D721Med (cell line): ENCODE measurements at places on chromosomes 3 and 15.
A peak's percentile ranks its signal among the peaks of the same experiment; 100 is the strongest.

DNA sequence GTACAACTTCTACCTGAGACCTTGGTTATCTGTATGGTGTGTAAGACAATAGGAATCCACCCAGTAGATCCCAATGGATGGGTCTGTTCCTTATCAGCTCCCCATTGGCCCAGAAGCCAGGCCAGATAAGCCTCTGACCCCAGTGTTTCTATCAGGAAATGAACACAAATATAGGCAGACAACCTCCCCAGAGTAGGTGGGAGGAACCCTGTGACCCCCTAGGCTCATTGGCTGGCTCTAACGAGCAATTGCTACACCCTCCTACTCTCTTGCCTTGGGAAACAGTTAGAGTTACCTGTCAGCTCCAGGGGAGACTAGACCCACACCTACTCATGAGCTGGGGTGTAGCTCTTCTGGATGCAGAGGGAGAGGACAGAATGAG, 299.9 kb downstream of the UACA start:
- DNase-seq = no peak

GRCh38 chr3:9135930-9136525, 113.4 kb downstream of the SRGAP3 start:
- DNase-seq = no peak

- DNase-seq = no peak
These were observed 691.1 kb downstream of the SI start for GRCh38 chr3:164387236-164387635.

- DNase-seq = no peak
These were observed 11.4 kb upstream of the PRR20G start for GRCh38 chr3:127299276-127299675.

DNA sequence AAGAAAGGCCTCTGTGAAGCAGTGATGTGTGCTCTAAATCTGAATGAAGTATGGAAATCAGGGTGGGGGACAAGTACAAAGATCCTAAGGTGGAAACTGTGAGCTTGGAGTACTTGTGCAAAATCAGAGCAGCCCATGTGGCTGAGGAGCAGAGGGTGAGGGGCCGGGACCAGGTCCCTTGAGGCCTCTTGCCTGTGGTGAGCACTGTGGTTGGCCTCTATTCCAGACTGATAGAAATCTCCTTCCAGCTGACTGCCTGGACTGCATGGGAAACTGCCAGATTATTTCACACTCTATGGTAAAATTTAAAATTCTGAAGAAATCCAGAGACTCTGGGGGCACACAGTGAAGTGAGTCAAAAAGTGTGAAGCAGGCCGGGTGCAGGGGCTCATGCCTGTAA, 81.4 kb downstream of the TM4SF4 start:
- DNase-seq = no peak

GRCh38 chr3:5017925-5018531, 38.8 kb downstream of the BHLHE40 start:
- DNase-seq = no peak

- DNase-seq = no peak
These were observed 340.8 kb downstream of the LRRC3B start for GRCh38 chr3:26963361-26963743.

DNA sequence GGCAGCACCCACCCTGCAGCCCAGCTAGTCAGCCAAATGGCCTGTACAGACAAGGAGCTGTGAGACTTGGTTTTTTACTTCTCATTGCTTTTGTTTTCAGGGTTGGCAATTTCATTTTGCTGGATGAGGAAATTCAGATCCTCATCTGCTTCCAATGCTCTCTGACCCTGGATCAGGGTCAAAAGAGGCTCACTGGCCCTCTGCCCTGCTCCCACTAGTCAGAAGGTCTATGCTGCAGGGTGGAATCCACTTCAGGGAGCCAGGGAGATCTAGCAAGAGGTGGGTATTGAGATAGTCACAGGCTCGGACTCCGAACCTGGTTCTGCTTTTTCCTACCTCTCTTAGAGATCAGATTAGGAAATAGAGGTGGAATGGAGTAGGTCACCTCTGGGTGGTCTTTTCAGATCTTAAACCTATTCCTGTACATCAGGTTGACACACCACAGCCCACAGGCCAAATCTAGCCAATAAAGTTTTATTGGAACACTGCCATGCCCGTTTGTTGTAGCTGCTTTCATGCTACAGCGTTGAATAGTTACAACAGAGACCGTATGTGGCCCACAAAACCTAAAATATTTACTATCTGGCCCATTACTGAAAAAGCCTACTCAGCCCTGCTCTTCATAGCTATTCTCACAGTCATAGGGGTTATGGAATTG, 26.4 kb upstream of the GLCE start:
- no peak for DNase-seq

- DNase-seq = no peak
These were observed 115.9 kb upstream of the LPP start for GRCh38 chr3:188037965-188038581.

DNA sequence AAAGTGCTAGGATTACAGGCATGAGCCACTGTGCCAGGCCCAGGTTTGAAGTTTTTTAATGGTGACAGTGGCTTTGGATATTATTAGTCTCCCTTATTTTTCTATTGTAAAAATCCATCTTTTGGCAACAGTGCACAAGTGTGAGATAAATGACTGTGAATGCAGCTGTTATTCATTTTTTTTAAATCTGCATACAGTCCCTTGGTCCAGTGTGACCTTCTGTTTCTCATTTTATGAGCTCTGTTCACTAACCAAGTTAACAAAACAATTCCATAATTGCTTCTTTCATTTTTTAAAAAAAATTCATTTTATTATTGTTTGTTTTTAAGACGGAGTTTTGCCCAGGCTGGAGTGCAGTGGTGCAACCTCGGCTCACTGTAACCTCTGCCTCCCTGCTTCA, 381.8 kb downstream of the NAALADL2 start:
- no peak for DNase-seq

DNA sequence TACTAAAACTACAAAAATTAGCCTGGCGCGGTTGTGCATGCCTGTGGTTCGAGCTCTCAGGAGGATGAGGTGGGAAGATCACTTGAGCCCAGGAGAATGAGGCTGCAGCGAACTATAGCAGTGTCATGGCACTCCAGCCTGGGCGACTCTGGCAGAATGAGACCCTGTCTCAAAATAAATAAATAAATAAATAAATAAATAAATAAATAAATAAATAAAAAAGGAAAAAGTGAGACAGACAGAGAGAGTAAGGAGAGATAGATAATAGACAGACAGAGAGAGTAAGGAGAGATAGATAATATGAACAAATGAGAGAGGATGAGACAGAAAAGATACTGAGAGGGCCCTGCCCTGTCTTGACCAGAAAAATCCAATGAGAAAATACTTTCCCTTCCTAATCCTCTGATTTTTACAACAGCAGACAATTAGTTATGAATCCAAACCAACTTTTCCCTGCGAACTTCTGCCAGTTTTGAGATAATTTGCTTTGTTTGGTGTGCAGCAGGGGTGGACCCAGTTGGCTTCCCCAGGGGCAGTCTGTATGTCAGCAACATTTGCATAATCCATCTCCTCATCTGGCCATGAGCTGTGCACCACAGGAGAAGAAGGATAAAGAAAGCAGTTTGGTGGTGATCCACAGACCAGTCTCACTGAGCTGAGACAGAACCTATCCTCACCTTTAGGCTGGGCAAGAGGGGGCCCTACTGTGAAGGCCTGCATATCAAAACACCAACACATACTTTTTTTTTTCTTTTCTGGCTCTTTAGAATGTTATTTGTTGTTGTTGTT, 288.5 kb upstream of the WNT5A start:
- DNase-seq = no peak

- no peak for DNase-seq
These were observed 629.0 kb upstream of the TGFBR2 start for GRCh38 chr3:29977360-29977759.

GRCh38 chr3:144458283-144458682, 486.7 kb downstream of the DIPK2A start:
- no peak for DNase-seq

DNA sequence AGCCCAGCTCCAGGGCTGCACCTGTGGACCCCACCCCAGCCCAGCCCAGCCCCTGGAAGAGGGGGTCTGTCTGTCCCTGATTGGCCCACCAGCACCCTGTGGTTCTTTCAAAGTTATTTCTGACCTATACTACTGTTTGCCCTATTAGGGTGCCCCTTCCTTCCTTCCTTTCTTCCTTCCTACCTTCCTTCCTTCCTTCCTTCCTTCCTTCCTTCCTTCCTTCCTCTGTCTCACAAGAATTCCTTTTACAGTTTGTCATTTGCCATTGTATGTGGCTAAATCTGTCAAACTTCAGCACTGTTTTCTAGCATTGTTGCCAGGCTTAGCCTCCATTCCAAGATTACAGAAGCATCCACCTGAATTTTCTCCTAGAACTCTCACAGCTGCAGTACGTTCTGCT, 66.9 kb downstream of the KLF15 start:
- DNase-seq = no peak

GRCh38 chr3:40103829-40104228, 205.7 kb upstream of the EIF1B start:
- DNase-seq = no peak

- no peak for DNase-seq
These were observed 4.3 kb downstream of the SNTN start for GRCh38 chr3:63656786-63657185.

DNA sequence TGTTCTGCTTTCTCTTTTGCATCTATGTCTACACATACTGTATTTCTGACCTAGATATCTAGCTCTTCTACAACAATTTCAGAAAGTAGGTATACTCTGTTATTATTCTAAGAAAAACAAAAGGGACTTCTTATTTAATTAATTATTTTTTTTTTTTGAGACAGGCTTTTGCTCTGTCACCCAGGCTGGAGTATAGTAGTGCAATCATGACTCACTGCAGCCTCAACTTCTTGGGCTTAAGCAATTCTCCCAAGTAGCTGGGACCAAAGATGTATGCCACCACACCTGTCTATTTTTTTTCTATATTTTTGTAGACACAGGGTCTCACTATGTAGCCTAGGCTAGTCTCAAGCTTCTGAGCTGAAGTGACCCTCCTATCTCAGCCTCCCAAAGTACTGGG, 130.6 kb downstream of the MBNL1 start:
- DNase-seq = no peak

DNA sequence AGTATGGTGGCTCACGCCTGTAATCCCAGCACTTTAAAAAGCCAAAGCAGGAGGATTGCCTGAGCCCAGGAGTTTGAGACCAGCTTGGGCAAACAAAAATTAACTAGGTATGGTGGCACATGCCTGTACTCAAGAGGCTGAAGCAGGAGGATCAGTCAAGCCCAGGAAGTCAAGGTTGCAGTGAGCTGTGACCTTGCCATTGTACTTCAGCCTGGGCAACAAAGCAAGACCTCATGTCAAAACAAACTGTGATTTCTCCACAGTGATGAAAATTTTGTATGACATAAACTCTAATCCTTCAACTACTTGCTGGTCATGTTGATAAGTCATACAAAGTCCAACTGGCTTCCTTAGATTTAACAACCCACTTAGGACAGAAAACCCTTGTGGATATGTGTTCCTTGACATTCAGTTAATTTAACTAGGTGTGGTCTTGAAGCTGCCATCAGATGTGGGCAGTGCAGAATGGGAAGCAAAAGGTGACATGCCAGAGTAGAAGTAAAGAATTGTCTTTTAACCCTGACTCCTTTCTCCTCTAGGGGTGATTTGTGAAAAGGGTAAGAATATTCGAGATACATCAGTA, 263.3 kb downstream of the PTPRG start:
- DNase-seq = no peak

DNA sequence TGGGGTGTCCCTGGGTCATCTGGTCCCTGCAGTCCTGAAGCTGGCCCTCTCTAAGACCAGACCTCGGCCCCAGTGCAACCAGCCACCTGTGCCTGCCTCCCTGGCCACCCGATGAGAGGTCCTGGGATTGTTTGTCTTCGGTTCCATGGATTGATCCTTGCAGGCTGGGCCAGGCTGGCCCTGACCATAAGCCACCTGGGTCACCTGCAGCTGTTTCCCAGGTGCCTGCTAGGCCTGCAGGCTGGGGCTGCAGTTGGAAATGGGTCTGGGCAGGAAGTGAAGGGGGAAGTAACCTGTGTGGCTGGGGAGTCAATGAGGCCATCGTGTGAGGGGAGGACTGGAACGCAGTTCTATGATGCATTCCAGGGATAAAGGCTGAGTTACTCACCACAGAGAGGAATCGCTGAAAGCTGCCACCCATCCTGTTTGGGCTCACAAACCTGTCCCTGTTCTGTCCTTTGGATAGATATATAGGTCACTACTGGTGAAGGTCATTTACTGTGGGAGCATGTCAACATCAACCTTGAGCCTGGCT, 30.9 kb upstream of the VPS8 start:
- DNase-seq = no peak

GRCh38 chr3:38588371-38588971, 61.0 kb downstream of the SCN5A start:
- DNase-seq = peak; percentile 2

- no peak for DNase-seq
These were observed 350.0 kb upstream of the THBS1 start for GRCh38 chr15:39230908-39231285.

- DNase-seq = no peak
These were observed 50.4 kb upstream of the LARS2 start for GRCh38 chr3:45337839-45338470.

DNA sequence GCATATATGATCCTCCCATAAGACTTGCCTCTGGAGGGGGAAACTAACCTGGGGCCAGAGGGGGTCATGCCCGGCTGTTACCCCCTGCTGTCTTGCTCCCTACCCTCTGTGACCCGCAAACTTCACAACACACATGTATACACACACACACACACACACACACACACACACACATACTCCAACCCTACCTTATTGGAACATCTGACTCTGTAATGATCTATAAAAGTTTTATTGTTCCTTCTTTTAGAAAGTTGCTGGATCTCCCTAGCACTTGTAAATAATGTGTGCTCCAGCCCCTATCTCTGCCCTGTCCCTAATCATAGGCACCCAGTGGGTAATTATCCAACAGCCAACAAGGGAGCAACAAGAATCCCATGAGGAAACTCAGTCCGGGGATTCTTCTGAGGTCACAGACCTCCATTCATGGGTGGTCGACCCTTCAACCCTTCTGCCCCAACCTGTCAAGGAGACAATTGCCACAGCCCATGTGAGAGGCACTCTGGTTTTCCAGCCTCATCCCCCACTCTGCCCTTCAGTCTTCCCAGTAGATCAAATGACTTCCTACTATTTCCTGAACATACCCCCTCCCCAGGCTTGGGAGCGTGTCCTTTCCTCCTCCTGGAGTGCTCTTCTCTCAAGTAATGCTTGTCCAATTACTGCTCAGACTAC, 14.0 kb upstream of the TPM1 start:
- no peak for DNase-seq

- no peak for DNase-seq
These were observed 122.4 kb downstream of the FOXP1 start for GRCh38 chr3:71461114-71461513.

DNA sequence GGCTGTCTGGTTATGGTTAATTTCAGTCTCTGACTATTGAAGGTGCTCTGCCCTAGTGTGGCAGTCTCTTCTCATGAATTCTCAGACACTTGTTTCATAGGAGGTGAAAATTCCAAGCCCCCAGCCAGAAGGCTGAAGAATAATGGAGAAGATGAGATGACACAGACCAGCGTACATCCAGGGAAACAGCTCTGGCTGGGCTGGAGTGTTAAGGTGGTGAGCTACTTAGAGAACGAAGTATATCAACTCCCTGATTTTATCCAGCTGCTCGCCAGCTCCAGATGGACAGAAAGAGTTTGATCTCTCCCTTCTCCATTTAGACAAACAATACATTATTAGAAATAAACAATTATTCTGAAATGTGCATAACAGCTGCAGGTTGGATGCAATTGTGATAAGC, 494.5 kb upstream of the RGMA start:
- no peak for DNase-seq

GRCh38 chr3:71681224-71681668, 44.0 kb downstream of the EIF4E3 start:
- no peak for DNase-seq

GRCh38 chr3:95899494-95899893, 914.9 kb upstream of the EPHA6 start:
- no peak for DNase-seq
